ENCODE measurements at places on chromosomes 12 and 14. TPM values are rescaled to one million over a fixed set of nuclear protein-coding genes. Genes with fewer than 3 reads are reported as not detected.

Gene CGRRF1
- 8.4 TPM for total RNA-seq

Gene SLC25A21
- 1.3 TPM for total RNA-seq

Gene PLEKHG7
- not detected for total RNA-seq

Gene SOX5
- total RNA-seq = 0.25 TPM

Gene TESPA1
- not detected for total RNA-seq

Gene SNAPC1
- total RNA-seq = 59.1 TPM

Gene CDCA4
- 38.5 TPM for total RNA-seq

Gene DLK1
- total RNA-seq = not detected

Gene SERPINA5
- total RNA-seq = not detected

Gene C12orf56
- total RNA-seq = not detected

Gene GLS2
- 0.44 TPM for total RNA-seq

Gene RD3L
- not detected for total RNA-seq

Gene CRACR2A
- 13.2 TPM for total RNA-seq

Gene DPPA3
- total RNA-seq = not detected

Gene TSHR
- total RNA-seq = not detected

Gene CIROP
- not detected for total RNA-seq

Gene LTBP2
- 133 TPM for total RNA-seq

Gene CIDEB
- total RNA-seq = 3.8 TPM

Gene CLEC1B
- total RNA-seq = not detected

Gene KRT6C
- not detected for total RNA-seq

Gene MYF5
- not detected for total RNA-seq

Gene LAG3
- 0.16 TPM for total RNA-seq

Gene MYRFL
- not detected for total RNA-seq

Gene SLC4A8
- total RNA-seq = 2.1 TPM

Gene SAMD15
- 0.49 TPM for total RNA-seq

Gene CDKL1
- total RNA-seq = 15.1 TPM

Gene PRIMA1
- total RNA-seq = not detected

Gene ABCD2
- not detected for total RNA-seq

Gene COCH
- total RNA-seq = 0.16 TPM

Gene GSC
- total RNA-seq = not detected

Gene DAZAP2
- 73.3 TPM for total RNA-seq

Gene OR4L1
- total RNA-seq = not detected

Gene EXD2
- 24.7 TPM for total RNA-seq

Gene TPPP2
- total RNA-seq = not detected

Gene DCTN2
- total RNA-seq = 80.9 TPM

Gene KCNC2
- total RNA-seq = 0.32 TPM
